ENCODE measurements at places on chromosomes 1 and 21. TPM values are rescaled to one million over a fixed set of nuclear protein-coding genes. Genes with fewer than 3 reads are reported as not detected.

DNA sequence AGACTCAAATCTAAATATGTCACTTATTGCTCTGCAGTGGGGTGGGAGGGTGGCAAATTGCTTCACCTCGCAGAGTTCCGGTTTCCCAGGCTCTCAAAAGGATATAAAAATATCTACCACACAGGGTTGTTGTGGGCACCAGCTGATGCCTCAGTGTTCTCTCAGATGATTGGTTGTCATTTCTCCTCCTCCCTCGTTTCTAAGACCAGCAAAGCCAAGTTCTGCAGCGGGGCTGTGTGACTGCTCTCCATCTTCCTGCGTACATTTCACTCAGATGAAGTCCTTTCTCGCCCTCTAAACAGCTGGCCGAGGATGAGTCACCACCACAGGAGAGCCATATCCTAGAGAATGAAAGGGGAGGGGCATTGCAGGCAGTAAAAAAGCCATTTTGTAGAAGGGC, 35.0 kb upstream of the VWA5B1 start:
- DNase-seq, result no peak

Gene CENPF
- total RNA-seq, result 3.8 TPM

GRCh38 chr1:155038602-155039307, 5.1 kb downstream of the DCST1 start:
- DNase-seq, result no peak

Gene SERTAD4
- not detected for total RNA-seq

GRCh38 chr21:14900611-14901010, 164.2 kb downstream of the NRIP1 start:
- DNase-seq, result no peak

DNA sequence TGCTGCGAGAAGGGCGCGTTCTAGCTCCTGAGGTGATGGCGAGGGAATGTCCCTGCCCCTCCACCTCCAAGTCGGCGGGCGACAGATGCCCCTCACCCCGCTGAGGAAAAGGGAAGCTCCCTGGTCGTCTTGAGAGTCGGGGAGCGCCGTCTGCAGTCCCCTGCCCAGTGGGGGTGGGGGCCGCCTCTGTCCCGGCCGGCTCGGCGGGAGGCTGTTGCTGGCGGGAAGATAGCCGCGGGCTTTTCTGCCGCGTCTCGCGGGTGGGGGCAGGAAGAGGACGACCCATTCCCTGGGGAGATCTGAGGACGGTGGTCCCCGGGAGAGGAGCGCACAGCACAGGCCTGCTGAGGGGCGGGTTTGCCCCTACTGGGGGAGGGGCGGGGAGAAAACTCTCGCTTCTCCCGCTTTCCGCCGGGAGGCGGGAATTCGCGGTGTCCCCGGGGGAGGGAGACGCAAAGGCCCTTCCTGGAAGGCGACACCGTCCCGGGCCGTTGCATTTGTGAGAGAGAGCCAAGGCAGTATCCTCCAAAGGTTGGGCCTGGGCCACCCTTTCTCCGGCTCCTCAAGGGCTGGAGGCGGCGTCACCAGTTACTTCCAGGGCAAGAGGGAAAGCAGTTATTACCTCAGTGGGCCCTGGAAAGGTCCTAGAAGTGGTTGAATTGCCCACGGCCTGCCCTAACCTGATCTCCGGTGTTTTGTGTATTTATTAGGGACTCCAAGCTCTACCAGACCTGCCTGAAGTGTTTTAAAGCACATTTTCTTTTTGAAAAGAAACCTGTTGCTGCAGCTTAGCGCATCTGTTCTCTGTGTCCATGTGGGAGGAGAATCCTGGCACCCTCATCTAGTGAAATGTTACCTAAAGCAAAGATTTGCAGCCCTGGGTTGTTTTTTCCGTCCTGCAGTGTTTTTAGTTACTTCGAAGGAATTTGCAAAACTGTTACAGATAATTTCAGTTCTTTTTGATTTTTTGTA, 648 bp downstream of the S100PBP start:
- peak; percentile 47 for DNase-seq

Gene HSF2BP
- total RNA-seq, result 0.59 TPM

- no peak for DNase-seq
These were observed 379.3 kb upstream of the PRMT6 start for GRCh38 chr1:106677181-106677580.

- DNase-seq, result no peak
These were observed 19.5 kb downstream of the LUZP1 start for GRCh38 chr1:23149114-23149513.

GRCh38 chr1:110282395-110282794, 56.8 kb upstream of the RBM15 start:
- no peak for DNase-seq

DNA sequence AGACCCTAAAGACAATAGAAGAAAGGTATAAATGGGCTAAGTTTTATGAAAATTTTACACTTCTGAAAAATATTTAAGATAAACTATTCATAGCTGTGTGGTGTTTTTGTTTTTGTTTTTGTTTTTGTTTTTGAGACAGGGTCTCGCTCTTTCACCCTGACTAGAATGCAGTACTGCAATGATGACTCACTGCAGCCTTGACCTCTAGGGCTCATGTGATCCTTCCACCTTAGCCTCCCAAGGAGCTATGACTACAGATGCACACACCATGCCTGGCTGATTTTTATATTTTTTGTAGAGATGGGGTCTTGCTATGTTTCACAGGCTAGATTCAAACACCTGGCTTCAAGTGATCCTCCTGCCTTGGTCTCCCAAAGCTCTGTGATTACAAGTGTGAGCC, 66.6 kb downstream of the PUM1 start:
- no peak for DNase-seq

DNA sequence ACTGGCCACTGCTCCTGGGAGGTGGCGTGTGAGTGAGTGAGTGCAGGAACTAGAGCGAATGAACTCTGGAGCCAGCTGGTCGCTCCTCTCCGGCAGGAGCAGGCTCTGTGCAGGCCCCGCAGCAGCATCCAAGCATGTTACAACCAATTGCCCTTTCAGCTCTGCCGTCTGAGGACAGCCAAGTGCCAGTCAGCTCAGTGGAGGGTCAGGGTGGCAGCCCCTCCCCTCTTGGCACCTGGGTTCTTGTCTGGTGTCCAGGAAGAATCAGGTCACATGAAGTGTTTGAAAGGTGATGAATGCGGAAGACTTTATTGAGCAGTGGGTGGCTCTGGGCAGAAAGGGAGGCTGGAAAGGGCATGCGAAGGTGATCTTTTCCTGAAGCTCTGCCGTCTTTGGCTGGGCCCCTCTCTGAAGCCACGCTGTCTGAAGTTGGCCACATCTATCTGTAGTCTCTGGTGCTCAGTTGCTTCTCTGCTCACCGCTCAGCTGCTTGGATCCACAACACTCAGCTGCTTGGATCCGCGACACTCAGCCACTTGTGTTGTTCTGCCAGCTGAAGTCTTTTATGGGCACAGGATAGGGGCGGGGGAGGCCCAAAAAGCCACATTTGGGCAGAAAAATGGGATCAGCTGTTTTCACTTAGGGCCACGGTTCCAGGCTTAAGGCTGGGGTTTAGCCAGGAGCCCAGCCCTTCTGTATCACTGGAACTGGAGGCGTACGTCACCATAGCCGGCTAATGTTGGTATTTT, 139.8 kb downstream of the ADSS2 start:
- DNase-seq, result no peak

Data from CD4-positive, alpha-beta T cell (primary cell).